ENCODE measurements at places on chromosomes 2 and 18.

DNA sequence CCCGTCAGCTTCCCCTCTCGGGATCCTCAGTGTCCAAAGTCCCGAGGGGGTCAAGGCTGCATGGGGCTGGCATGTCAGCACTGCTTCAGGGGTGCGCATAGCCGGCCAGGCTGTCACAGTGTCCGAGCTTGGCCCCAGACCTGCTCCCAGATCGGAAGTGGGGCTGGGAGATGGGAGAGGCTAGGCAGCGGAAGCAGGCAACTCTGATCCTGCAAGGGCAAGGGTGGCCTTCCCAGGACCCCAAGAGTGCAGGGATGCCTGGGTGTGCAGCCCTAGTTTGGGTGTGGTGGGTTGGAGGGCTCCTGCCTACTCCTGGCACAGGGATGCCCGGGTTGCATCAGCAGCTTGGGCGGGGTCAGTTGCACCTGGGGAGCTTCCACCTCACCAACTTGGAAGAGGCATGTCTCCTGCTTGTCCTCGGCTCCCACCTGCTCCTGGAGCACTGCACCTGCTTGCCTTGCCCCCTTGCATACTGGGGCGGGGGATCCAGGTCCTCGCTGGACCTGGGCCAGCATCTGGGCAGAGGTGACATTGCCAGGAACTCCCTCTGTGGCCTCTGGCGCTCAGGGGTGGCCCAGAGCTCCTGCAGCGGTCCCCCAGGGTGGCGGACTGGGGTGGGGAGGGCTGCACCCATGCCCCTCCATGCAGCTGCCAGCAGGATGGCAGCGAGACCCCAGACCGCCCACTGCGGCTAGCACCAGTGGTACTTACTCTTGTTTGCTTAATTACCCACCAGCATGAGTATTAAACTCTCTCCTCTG is 41.3 kb downstream of the CBLN2 start:
- DNase-seq, result no peak

GRCh38 chr18:38867680-38868079 is 1302.1 kb upstream of the CELF4 start:
- DNase-seq, result no peak

DNA sequence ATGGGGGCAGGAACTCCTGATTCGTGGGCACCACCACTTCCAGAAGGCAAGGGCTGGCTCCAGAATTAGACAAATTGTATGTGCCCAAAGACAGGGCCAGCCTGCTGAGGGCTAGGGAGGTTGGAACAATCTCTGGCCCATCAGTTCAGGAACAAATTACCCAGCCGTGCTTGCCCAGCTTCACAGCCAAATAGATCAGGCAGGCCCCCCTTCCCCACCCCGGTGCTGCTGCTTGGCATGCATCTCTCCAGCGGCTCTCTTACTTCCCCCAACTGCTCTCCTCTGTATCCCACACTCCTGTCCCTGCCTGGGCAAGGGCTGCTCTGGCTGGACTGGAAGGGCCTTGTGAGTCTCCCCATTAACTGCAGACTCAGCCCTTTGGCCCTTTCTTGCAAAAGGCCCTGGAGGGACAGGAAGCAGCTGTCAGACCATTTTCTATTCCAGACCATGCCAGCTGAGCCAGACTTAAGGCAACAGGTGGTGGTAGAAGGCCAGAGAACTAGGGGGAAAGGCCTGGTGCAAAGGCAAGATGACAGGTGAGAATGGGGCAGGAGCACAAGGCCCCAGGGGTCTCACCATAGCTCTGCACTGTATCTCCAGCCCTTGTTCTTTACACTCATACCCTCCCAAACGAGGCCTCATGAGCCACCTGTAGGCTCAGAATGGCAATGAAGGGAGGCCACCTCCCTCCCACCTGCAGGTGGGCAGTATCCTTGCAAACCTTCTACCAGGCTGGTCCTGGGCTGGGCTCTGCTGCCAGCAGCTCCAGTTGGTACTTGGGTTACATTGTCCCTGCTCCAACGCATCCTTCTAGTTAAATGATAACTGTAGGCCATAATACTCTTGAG is 30.7 kb upstream of the ACAA2 start:
- no peak for DNase-seq

DNA sequence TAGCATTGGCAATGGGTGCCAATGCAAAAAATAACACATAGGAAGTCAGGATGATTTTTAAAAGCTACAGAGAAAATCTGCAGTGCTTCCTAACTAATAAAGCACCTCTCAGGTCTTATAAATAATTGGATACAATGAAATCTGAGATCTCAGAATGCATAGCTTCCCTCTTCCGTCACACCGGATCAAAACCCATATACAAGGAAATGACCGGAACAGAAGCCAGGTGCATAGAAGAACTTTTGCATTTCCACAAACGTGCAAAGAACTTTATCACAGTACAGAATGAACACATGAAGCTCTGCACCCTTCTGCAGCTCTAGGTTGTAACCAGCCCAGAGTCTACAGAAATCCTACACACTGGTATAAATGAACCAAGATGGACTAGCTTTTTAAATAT is 145.4 kb downstream of the TCF4 start:
- no peak for DNase-seq

DNA sequence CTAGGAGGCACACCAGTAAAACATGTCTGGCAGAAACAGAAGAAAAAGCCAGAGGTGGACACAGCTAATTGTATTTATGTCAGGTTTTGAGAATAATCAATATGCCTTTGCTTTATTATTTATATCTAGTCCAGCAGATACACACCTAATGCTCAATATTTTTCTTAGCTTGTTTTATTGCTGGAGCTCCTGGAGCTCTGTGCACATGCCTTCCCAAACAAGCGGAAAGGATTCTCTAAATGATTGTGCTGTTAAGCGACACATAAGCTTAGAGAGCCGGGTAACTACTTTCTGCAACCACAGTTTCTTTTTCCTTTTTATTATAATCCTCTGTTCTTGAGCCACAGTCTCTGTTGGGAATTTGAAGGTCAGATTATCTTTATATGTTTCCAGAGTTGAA is 177.3 kb upstream of the ST6GAL2 start:
- DNase-seq, result no peak

DNA sequence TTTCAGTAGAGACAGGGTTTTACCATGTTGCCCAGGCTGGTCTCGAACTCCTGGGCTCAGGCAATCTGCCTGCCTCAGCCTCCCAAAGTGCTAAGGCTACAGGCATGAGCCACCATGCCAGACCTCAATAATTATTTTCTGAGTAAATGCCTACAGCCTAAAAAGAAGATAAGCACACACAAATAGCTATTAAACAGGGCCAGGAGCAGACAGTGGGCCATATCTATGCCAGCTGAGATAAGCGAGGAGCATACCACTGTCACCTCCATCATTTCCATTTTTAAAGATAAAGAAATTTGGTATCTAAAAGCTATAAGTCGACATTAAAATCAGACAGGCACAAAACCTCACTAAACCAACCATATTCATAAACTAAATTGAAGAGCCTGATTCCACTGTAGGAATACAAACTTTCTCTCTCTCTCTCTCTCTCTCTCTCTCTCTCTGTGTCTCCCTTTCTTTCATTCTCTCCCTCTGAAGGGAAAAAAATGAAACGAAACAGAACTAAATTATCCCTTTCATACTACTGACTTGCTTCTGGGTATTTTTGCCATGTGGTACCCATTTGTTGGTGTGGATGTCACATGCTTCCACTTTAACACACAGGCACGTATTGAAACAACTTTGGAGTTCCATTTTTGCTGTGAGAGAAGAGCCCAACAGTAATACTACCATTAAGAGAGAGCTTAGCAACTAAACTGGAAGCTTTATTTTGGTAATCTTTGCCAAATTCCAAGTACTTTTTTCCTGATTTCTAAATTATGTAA is 51.0 kb downstream of the FARSB start:
- no peak for DNase-seq

DNA sequence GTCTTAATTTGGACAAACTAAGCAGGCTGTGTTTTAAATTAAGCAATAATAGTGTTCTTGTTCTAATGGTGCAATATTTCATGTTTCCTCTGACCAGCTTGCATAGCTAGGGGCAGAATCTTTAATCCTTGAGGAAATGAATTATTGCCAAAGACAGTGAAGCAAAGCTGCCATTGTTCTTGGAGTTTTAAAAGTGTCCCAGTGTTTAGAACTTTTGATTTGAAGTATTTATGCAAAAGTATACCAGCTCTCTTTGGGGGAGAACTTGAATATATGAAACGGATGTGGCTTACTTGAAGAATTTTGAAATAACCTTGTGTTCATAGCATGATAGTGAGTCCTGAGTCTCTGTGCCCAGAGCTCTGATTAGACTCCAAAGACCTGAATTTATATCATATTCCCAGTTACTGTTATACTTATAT is 33.4 kb downstream of the ITGA6 start:
- DNase-seq, result no peak

- no peak for DNase-seq
Observed at GRCh38 chr2:159895258-159896065, 97.5 kb upstream of the CD302 start.

DNA sequence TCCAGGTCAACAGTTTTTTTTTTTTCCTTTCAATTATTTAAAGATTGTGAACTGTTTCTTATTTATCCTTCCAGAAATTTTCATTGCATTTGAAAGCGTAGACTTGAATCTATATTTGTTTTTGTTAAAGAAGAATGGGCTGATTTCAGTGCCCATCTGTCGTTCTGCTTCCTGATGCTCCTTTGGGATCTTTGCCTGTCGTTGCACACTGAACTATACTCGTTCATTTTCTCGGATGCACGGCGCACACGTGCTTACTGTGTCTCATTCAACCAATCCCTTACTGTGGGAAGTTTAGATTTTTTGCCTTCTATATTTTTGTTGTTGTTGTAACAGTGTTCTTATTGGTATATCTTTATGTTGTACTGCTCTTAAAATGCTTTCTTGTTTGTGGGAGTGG is 149.7 kb downstream of the VAPA start:
- no peak for DNase-seq

Data from ovary (tissue), 10 donors.